ENCODE measurements at places on chromosomes 13 and 19.
A peak's percentile ranks its signal among the peaks of the same experiment; 100 is the strongest.

DNA sequence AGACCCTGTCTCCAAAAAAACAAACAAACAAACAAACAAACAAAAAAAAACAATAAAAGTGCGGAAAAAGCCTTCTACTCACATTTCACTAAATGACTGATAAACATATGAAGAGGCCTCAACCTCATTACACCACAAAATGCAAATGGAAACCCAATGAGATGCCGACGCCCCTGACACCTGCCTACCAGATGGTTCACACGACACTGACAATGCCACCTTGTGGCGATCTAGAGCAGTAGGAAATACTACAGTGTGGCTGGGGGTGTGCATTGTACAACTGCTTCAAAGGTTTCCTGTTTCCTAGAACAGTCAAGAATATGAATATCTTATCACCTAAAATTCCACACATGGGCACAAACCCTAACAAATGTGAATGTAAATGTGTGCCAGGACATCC, 14.0 kb downstream of the SCGB2B2 start:
- no peak for DNase-seq

DNA sequence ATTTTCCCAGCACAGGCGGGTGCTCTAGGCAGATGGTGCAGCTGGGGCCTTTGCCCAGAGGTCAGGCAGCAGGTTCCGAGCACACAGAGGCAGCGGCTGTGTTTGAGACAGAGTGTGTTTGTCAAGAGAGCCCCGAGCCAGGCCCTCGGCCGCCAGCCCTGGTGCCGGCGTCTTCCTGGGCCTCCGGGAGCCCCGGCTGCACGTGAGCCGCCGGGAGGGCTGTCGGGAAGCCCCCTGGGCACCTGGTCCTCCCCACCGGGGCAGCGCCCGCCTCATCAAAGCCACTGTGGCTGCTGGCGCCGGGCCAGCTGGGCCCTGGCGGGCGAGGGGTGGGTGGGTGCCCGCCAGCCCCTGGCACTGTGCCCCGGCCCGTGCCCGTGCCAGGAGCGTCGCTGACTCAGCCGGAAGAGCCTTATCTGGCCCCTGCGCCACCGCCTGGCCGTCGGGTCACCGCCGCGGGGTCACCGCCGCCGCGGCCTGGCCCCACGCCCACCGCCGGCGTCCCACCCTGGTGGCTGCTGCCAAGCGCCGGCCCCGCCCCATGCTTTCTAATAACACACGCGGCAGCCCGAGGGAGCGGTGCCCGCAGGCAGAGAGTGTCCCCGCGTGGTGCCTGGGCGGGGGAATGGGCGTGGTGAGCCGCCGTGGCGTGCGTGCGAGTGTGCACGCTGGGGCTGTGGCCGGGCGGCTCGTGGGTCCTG, 14.9 kb downstream of the ARID3A start:
- peak; percentile 83 for DNase-seq

GRCh38 chr13:47166336-47166735, 269.5 kb upstream of the HTR2A start:
- DNase-seq, result no peak

- no peak for DNase-seq
Measured at GRCh38 chr13:28475916-28476725, 18.8 kb downstream of the FLT1 start.

- no peak for DNase-seq
Measured at GRCh38 chr13:112992931-112993680, 24.1 kb downstream of the MCF2L start.

DNA sequence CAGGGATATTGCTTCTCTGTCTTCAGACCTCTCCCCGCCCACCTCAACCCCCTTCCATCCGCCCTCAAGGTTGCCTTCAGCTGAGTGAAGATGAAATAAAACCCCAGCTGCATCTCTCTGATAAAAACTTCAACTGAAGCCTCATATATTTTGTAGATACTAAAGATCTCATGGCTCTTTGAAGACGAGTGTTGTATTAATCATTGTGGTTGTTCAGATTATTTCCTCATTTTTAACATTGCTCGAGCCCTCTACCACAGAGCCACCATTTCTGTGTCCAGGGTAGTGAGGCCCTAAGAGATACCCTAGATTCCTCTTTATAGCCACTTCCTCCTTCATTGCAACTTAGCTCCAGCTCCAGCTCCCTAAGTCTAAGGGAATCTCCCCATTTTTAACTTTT, 312.8 kb upstream of the ZNF507 start:
- no peak for DNase-seq

GRCh38 chr13:70178346-70178745, 70.1 kb upstream of the KLHL1 start:
- no peak for DNase-seq

- no peak for DNase-seq
Measured at GRCh38 chr19:41330481-41330880, 20.5 kb downstream of the CCDC97 start.

GRCh38 chr19:1270213-1270853, 1.2 kb downstream of the CIRBP start:
- DNase-seq, result no peak

DNA sequence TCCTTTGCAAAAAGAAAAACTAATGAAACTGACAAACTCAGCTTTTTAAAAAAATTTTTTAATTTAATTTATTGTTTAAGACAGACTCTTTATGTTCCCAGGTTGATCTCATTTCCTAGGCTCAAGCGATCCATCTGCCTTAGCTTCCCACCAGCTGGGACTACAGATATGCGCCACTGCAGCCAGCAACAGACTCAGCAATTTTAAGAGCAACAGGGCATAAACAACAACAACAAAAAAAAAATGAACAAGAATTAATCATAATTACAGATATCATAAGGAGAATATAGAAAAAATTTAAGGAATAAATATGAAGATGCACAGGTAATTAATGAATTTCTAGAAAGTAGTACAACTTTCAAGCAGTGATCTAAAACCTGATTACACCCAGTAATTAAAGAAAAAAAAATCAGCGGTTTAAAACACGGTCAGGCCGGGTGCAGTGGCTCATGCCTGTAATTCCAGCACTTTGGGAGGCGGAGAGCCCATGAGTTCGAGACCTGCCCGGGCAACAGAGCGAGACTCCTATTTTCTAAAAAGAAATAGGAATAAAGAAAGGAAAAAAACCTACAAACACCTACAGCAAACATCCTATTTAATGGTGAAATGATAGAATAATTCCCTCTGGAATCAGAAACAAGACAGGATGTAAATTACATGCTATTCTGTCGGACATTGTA, 1.4 kb downstream of the ZNF699 start:
- DNase-seq, result no peak

DNA sequence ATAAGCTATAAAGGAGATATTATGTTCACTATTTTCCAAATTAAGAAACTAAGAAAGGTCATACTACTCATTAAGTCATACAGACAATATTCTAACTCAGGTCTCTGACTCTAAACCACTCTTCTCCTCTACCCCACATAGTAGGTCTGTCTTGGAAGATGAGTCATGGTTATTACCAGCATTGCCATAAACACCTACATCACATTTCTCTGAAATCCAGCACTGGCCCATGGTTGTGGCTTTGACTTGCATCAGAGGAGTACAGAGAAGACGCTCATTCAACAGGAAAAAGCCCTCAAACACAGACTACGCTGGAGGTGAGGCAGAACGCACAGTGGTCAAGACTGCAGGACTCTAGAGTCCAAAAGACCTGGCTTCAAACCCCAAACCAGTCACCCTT, 476.8 kb downstream of the COG6 start:
- no peak for DNase-seq

DNA sequence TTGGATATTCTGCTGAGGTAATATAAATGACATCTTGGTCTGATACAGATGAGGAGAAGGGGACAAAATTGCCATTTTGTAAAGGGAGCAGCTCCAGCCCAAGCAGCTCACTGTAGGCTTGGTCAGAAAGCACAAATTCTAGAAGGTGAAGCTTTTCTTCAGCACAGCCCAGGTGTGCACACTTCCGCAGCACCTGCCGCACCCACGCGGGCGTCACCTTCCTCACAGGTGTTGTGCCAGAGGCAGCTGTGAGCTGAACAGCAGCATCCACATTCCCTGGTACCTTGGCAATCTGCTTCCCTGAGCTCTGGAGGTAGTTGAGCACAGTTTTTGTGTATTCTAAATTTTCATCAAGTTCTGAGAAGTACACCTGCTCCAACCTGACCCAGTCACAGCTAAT, 79.0 kb downstream of the SACS start:
- DNase-seq, result no peak

DNA sequence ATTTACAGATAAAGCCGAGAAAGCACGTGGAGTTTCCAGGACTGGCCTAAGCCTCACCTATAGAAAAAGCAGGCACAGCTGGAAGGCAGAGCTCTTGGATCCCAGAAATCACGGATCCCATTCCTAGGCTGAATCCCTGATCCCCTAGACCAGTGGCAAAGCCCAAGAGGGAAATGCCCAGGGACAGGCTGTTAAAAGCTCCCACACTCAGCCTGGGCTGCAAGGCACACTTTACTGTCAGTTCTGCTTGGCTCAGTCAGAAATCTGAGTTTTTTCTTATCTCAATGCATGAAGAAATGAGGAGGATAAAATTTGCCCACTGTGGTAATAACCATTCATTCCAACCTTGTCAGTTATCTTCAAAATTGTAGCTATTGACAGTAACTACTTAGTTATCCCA, 8.0 kb upstream of the FUT2 start:
- no peak for DNase-seq

DNA sequence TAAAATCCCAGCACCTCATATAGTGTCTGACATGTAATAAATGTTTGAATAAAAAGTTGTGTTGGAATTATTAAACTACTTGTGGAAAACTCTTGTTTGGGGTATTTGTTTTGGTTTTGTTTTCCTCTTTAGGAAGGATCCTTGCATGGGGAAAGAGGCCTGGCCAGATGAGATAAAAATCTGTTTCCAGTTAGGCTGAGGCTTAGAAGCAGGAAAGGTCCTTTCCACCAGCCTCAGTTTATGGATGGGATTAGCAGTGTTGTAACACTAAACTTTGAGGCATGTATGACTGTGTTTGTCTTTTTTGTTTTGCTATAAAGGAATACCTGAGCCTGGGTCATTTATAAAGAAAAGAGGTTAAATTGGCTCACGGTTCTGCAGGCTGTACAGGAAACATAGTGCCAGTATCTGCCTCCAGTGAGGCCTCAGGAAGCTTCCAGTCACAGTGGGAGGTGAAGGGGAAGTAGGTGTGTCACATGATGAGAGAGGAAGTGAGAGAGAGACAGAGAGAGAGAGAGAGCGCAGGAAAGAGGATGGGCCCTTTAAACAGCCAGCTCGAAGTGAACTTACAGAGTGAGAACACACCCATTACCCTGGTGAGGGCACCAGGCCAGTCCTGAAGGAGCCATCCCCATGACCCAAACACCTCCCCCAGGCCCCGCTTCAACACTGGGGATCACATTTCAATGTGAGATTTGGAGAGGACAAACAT, 21.6 kb downstream of the SPATA13 start:
- DNase-seq, result no peak

DNA sequence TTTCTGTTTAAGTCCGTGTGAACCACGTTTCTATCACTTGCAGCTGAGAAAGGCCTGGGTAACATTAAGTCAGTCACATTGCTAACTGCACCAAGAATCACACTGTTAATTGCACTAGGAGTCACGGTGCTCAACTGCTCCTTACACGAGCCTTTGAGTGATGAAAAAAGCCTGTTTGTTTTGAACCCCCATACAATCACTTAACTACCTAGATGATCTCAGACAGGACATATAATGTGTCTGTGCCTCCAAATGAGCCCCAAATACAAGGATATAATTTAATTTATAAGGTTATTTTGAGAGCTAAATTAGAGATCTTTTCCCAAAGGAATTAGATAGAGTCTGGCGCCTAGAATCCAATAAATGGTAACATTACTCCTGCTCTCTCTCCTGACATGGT, 84.1 kb downstream of the MIPEP start:
- DNase-seq, result no peak

- no peak for DNase-seq
Measured at GRCh38 chr19:31315652-31316051, 33.6 kb downstream of the TSHZ3 start.

DNA sequence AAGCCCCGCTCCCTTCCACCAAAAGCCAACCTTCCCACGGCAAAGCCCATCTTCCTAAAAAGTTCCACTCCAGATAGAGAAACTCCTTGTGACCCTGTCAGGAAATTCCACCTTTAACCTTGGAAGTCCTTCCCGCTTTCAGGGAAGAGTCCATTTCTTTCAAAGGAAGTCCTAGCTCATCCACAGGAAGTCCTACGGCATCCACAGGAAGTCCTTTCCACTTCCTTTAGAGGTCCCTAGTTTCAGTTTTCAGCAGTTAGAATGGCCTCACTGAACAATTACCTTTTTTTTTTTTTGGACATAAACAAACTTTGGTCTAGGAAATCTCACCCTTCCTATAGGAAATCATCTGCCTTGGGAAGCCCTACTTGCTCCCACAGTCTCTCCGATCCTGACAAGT, 31.7 kb downstream of the TRPM4 start:
- DNase-seq, result no peak

DNA sequence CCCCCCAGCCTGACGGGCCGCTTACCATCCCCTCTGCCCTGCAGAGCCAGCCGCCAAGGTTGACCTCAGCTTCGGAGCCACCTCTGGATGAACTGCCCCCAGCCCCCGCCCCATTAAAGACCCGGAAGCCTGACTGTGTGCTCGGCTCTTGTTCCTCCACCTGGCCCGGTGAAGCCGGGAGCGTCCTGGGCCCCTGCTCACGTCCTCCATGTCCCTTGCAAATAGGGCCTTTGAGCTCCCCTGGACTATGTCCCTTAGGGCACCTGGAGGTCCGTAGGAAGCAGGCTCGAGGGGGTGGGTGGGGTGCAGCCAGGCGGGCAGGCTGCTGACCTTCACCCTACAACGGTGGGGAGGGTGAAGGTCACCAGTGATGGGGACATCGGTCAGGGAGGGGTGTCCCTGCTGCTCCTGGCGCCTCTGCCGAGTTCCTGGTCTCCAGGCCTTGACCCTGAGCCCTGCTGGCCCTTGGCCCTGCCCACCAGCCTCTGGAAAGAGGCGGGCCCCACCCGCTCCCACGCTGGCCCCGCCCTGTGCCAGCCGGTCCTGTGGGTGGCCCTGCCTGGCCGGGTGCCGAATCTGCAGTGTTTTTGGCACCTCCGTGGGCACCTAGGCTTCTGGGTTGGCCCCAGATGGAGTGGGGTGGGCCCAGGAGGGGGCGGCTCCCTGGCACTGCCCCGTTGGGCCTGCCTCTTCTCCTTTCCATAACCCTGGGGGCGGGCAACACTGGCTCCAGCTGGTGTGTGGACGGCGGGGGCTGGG, 3.3 kb downstream of the ATP5F1D start:
- DNase-seq, result peak; percentile 74
